ENCODE measurements at places on chromosomes 1 and 21.

- ATAC-seq = no peak
These were observed 23.3 kb downstream of the ABCB10 start for GRCh38 chr1:229535230-229535629.

GRCh38 chr1:28417441-28417922 lies 47.9 kb downstream of the PHACTR4 start:
- no peak for ATAC-seq

DNA sequence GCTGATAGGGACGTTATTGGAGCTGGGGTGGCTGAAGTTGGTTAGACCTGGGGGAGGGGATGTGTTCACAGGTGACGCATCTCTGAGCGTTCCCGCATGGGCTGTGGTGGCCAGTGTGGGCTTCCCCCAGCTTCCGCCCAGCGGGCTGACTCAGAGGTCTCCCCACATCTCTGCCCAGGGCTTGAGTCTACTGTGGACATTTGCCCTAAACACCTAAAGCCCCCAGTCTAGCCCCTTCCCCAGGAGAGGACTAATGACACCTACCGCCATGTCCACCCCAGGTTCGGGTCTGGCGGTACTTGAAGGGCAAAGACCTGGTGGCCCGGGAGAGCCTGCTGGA lies 2.0 kb downstream of the AGRN start:
- ATAC-seq = no peak

DNA sequence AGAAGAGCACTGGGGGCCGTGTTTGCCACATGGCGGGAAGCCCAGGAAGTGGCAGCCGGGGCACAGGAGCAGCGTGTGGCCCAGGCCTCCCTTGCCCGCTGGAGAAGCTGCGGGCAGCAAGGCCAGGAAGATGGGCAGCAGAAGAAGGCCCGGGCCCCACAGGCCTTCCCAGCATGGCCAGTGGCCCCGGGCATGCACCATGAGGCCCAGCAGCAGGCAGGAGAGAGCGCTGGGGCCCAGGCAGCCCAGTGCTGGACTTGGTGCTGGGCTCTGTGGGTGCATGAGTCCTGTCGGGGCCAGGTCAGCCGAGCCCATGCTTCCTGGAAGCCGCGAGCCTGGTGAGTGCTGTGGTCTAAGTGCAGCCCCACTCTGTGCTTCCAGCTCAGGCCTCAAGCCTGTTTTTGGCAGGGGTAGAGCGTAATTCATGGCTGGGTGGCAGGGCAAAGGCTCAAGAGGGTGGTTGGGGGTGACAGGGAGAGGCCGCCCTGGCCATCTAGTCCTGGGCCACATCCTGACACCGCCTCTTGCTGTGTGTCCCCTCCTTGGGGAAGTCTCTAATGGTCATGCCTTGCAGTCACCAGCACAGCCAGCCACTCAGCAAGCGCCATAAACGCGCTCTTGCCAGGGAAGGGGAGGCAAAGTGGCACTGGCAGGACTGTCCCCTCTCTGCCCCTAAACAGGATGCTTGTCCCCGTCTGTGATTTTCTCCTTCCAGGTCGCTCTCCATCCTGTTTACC lies 21.3 kb downstream of the MTHFR start:
- no peak for ATAC-seq

- no peak for ATAC-seq
These were observed 84.1 kb upstream of the NEGR1 start for GRCh38 chr1:72366466-72366865.

DNA sequence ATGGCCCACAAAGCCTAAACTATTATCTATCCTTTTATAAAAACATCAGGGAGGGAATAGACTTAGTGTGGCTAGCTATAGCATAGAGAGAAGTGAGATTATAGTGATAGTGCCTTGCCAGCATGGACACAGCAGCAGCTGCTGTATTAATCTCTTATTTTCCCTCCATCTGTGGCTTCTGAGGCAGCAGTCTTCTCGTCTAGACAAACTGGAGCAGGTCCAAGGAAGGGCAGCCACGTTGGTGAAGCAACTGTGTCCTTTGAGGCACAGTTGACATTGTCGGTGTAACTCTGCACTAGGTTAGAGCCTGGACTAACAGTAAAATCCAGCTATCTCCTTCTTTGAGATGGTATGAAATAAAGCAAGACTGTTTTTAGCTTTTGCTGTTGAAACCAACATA lies 131.3 kb downstream of the CACHD1 start:
- no peak for ATAC-seq

GRCh38 chr1:25958465-25958864 lies 39.4 kb downstream of the PAFAH2 start:
- no peak for ATAC-seq

- no peak for ATAC-seq
These were observed 1298.8 kb downstream of the PLA2G4A start for GRCh38 chr1:188127507-188127906.

DNA sequence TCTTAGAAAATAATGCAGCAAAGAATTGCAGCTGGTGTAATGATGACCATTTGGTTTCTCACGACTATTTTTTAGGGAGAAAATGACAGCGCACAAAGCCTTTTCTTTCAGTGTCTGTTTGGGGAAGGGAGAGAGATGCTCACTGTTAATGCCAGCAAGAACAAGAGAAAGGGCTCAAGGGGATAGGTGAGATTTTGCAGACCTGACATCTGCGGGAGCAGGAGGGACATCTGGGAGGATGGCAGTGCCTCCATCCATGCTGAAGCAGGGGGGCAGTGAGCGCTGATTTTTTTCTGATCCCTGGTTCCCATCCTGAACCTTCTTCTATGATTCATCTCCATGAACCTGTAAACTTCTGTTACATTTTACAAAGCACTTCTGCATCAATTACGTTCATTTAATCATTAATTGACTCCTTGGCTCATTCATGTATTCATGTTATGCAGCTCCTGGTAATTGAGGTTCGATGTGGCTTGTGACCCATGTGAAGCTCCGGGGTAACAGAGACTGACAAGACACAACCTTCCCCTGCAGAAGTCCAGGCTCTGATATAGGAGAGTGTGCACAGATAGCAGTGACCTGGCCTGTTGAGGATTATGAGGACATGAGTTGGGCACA lies 595.3 kb downstream of the PTPRU start:
- ATAC-seq = no peak

DNA sequence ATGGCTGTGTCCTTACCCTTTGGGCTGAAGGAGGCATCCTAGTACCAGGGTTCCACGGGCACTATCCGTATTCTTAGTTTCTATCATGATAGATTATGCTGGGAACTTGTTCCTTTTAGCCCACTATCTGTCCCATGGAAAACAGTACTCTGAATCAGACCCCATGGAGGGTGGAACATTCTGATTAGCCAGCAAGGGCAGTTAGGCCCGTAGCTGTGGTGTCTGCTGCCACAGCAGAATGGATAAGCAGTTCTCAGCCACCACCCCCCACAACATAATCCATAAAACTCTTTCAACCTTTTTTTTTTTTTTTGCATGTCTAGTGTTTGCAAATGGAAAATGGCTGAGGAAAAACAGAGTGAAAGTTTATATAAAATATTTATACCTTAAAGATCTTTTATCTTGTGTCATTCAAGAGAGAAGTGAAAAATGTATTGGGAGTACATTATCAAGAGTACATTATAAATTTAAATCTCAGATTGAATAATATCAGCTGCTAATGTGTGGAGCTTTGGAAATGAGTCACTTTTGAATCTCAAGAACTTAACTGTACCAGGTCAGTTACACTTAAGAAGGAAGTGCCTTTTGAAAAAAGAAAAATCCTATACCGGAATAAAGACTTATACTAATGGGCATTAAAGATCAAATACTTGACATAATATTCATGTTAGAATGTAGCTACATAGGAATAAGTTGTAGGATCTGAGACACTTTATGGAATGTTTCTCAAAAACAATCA lies 80.3 kb downstream of the NFIA start:
- ATAC-seq = no peak

GRCh38 chr21:32732544-32732943 lies 4.7 kb upstream of the SYNJ1 start:
- no peak for ATAC-seq

- ATAC-seq = no peak
These were observed 26.1 kb downstream of the PROK1 start for GRCh38 chr1:110477041-110477440.

- no peak for ATAC-seq
These were observed 37.2 kb downstream of the ADSS2 start for GRCh38 chr1:244414543-244414942.

GRCh38 chr1:64315402-64315801 lies 112.0 kb downstream of the UBE2U start:
- no peak for ATAC-seq

DNA sequence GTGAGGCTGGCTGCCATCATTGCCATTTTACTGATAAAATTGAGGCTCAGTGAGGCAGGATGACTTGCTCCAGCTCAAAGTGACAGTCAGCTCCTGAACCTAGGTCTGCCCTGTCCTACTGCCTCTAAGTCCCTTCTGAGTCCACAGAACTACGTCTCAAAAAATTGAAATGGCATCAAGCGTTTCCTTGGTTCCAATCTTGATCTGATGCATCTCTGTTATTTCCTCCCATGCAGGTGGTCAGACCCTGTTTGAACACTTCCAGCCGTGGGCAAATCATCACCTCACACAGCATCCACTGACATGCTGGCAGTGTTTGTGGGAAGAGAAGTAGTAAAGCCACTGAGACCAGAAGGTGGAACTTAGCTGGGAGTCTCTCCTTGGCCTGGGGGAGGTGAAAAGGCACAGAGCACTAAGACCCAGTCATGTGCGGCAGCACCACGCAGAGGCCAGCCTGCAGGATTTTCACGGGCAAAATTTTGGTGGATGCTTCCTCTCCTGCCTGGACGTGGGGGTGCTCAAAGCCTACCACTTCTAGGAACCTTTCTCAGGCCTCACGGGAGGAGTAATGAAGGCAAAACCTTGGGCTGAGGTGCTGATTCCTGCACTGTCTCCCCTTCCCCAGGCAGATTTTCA lies 7.8 kb upstream of the CPLANE2 start:
- no peak for ATAC-seq

- no peak for ATAC-seq
These were observed 44.1 kb upstream of the EIF4G3 start for GRCh38 chr1:21220815-21221214.

DNA sequence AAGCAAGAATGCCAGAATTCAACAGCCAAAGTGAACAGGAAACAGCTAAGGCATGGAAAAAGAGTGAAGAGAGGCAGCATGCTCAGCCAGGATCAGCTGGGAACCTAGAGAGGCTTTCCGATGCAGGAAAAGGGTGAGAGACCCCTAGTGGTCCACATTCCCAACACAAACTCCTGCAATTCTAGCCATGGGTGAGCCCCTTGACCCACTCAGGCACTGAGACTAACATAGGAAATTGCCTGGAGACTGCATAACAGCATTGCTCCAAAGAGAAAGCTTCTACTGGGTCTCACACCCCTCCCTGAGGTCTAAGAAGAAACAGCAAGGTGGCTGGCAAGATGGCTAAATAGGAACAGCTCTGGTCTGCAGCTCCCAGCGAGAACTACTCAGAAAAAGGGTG lies 123.2 kb downstream of the LHX8 start:
- ATAC-seq = no peak

- ATAC-seq = no peak
These were observed 190.4 kb downstream of the RHOU start for GRCh38 chr1:228925691-228926090.

- no peak for ATAC-seq
These were observed 1021.6 kb downstream of the NCAM2 start for GRCh38 chr21:22019766-22020165.

DNA sequence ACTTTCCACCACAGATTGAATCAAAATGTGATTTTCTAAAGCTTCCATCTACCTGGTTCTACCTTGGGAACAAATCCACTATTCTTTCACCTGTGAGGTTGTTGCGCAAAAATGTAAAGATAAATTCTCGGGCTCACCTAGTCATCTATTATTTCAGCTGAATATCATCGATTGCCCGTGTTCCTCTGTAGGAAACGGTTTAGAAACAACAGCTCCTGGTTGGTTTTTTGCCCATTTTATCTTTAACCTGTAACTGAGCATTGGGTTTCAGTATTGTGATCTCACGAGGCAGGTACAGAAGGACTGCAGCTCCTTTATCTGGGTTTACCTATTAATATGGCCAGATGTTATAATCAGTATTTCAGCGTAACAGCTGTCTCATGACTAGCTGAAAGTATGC lies 52.9 kb upstream of the LRRC8C start:
- ATAC-seq = no peak

DNA sequence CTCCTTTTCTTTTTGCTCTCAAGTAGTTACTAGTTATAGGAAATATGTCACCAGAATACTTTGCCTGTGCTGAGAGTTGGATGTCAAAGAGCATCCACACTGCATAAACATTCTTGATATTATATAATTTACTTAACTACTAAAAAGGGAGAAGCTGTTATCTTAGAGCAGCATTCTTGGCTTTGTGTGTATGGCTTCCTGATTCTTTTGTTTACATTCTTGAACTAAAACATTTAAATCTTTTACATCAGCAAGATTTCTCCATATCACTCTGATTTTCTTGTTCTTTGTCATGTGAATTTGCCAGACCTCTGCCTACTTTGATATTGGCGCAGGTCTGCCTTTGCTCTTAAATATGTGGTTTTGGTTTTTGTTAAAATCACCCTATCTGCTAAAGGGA lies 48.8 kb downstream of the SUCO start:
- ATAC-seq = no peak

DNA sequence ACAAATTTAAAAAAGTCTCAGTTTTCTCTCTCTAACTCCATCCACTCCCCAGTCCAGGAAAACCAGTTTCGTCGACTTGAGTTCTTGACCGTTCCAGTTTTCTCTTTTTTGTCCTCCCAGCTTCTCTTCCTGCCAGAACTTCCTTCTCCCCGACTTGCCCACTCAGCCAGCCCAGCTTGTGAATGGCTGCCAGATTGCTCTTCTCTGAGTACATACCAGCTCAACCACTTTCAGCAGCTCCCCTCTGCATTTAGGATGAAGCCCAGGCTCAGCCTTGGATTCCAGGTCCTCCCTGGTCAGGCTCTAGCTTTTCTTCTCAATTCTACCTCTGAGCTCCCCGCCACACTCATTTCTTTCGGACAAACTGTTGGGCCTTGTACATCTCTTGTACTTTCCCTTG lies 1.4 kb downstream of the DIO1 start:
- no peak for ATAC-seq

GRCh38 chr1:186761358-186761757 lies 67.4 kb upstream of the PLA2G4A start:
- no peak for ATAC-seq

DNA sequence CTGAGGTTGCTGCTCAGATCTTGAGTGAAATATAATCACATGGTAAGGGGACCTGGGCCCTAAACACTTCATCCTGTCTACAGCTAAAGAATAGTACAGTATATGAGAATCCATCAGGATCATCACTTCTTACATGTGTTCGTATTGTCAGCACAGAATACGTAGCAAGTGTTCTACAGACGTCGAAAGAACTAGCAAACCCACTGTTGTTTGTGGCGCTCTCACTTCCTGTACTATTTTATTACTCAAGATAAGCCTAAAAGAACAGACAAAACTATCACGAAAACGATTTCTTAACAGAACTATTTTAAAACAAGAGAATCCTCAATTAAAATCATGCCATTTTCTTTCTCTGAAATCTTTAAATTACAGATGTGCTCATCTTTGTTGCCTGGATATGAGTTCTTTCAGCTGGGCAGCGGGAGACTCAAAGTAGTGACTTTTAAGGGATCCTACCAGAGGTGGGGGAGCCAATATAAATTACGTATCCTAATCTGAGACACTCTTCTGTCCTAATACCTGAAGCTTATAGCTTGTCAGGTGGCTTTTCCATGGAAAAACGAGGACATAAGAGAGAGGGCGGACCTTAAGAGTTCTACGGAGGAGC lies 724 bp downstream of the ST7L start:
- ATAC-seq = no peak

GRCh38 chr1:164785841-164786534 lies 227.0 kb downstream of the PBX1 start:
- ATAC-seq = no peak

Data from gastroesophageal sphincter (tissue), 4 donors.